ENCODE measurements at places on chromosomes 2 and 18.

GRCh38 chr18:76981396-76981968 is 151.1 kb downstream of the MBP start:
- DNase-seq, result no peak

DNA sequence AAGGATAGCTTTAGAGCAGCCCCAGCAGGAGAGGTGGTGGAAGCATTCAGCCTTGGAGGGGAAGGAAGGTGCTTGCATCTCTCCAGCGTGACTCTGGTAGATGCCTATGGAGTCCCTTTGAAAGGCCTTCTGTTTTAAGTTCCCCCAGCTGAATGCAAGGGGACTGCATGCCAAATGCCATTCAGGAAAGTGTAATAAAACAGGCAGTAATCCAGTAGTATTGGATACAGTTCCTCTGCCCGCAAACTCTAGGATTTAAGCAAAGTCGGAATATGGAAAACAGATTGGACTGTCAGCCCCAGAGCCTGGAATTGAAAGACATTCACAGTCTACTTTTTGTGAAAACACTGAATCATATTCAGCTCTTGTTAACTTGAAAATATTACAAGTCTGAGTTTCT is 125.2 kb upstream of the GAREM1 start:
- DNase-seq, result no peak

- DNase-seq, result peak; percentile 20
Measured at GRCh38 chr18:23810396-23810795, 121.1 kb downstream of the LAMA3 start.

GRCh38 chr2:145350011-145350410 is 830.1 kb upstream of the ZEB2 start:
- DNase-seq, result no peak

GRCh38 chr2:2244508-2244907 is 86.6 kb downstream of the MYT1L start:
- no peak for DNase-seq

GRCh38 chr18:75253784-75254183 is 43.2 kb downstream of the TSHZ1 start:
- no peak for DNase-seq

- DNase-seq, result no peak
Measured at GRCh38 chr18:40088130-40088529, 1866.9 kb upstream of the PIK3C3 start.

DNA sequence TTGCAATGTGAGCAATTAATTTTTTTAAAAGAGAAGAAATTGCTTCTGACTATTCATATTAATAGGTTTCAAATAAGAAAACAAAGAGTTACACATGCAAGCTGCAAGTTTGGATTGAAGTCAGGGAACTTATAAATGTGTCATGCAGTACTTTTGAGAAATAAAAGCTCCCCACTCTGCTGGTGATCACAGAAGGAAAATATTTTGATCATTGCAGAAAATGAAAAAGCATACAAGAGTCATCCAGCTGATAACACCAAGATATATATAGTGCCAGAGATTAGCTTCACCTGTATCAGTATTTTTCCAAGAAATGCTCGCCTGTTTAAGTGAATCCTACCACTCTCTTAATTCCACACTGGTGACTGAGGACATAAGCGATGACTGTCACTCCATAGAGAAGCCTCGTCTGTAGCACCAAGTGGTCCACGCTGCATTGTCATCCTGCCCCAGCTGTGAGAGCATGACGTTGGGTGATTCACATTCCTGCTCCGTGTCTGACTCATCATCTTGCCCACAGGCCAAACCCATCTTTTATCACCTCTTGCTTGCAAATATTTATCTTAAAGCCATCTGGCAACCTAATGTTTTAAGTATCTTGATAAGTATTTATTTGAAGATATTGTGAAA is 178.0 kb downstream of the ASXL3 start:
- DNase-seq, result no peak

DNA sequence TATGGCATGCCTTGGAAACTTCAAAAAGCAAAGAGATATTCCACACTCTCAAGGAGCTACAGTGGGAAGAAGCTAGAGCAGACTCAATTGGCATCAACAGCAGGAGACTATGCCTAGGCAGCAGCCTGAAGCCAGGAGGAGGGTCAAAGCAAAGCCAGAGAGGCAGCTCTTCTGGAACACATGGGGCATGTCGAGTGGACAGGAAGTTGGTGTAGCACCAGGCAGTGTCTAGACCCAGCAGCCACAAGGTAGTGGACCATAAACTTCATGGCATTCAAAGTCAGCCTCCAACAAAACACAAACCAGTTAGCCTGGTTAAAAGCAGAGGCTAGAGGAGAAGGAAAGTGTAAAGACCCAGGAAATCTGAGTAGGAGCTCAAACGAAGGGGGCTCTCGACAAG is 311.2 kb upstream of the PKDCC start:
- DNase-seq, result no peak

DNA sequence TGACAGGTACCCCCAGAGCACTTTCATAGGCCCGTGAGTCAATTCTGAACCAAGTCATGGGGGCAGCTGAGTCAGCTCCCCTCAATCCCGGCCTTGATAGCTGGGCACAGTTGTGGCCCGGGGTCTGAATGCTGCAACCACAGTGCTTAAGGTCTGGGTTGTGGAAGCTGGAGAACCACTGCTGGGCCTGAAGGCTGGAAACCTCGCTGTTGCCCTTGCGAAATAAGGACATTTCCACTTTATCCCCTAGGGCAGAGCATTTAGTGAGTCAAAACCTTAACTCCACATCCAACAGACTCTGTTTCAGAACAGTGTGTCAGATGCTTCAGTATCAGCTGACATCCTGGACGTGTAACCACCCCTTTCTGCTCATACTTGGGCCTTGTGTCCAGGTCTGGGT is 58.6 kb downstream of the SP110 start:
- no peak for DNase-seq

DNA sequence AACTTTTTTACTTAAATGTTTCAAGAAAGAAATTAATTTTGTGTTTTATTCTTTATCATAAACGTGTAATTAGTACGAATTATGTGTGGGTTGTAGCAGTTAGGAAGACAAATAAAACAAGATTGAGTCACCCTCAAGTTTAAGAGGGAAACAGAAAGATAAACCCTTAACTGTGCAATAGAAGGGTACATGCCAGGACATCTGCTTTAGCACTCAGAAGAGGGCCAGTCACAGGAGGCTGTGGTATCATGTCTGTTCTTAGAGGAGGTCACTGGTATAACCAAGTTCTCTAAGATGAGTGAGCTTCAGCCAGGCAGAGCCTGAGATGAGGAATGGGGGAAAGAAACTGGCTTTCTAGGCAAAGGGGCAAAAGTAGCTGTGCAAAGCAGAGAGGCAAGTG is 42.4 kb upstream of the GRHL1 start:
- DNase-seq, result no peak

- DNase-seq, result peak; percentile 76
Measured at GRCh38 chr18:47748847-47749599, 181.4 kb downstream of the SMAD2 start.

GRCh38 chr18:22169011-22169888 is at the start of gene GATA6:
Gene GATA6 (plus strand): TSS chr18:22169589. CDS start chr18:22171145, 1,556 bp downstream.
- DNase-seq, result no peak

DNA sequence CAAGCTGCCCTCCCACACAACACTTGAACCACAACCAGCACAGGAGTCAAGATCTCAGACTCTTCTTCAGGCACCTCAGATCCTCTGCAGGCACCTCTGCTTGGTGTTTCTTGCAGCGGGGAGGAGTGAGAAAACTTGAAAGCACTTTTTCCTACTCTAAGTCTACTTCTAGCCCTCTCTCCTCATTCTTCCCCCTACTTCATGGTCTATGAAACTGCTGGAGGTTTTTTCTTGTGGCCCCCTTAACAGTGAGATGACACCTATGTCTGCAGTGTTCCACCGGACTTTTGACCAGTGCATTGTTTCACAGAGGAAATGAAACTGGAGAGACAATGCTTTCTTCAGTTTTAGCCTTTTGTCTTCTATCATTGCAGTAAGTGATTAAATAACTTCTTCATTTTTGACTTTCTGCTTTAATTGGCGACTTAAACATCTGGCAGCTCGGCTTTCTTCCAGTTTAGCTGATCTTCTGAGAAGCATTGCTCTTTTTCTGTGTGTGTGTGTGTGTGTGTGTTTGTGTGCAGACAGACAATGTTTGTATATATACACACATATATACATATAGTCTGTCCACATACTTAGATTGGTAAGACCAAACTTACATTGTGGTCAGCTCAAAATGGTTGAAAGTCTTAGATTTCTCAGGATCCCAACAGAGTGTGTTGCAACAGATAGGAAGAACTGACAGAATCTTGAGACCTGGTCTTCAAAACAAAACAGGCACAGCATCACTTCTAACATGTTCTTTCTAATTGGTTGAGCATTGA is 1474.0 kb upstream of the TMEFF2 start:
- no peak for DNase-seq

GRCh38 chr2:45000921-45001868 is 8.1 kb downstream of the SIX2 start:
- no peak for DNase-seq

- no peak for DNase-seq
Measured at GRCh38 chr2:218074031-218074430, 5.0 kb downstream of the RUFY4 start.

- DNase-seq, result no peak
Measured at GRCh38 chr2:143732871-143733270, 603.7 kb downstream of the ARHGAP15 start.

GRCh38 chr18:63234841-63235240 is 84.7 kb downstream of the BCL2 start:
- no peak for DNase-seq

- no peak for DNase-seq
Measured at GRCh38 chr2:192265751-192266150, 71.0 kb upstream of the TMEFF2 start.

GRCh38 chr2:66440708-66441497 is 6.0 kb downstream of the MEIS1 start:
- DNase-seq, result no peak

DNA sequence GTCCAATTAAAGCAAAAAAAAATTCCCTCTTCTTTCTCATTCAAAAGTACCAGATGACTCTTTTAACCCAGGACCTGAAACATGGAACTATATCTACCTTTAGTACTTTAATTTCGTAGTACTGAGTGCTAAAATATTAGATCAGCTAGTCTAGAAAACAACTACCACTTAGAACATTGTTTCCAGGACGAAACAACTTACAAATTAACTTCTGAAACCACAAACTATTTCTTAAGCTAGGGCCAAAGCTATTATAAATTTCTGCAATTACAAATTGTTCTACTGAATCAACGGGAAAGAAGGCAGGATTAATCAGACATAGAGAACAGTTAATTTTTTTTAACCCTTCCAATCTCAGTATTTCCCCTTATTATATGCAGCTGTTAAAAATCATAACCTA is 39.9 kb downstream of the DARS1 start:
- DNase-seq, result no peak

- DNase-seq, result no peak
Measured at GRCh38 chr2:194616334-194616733, 1040.7 kb upstream of the SLC39A10 start.

GRCh38 chr2:149611100-149611820 is 23.7 kb upstream of the MMADHC start:
- no peak for DNase-seq

DNA sequence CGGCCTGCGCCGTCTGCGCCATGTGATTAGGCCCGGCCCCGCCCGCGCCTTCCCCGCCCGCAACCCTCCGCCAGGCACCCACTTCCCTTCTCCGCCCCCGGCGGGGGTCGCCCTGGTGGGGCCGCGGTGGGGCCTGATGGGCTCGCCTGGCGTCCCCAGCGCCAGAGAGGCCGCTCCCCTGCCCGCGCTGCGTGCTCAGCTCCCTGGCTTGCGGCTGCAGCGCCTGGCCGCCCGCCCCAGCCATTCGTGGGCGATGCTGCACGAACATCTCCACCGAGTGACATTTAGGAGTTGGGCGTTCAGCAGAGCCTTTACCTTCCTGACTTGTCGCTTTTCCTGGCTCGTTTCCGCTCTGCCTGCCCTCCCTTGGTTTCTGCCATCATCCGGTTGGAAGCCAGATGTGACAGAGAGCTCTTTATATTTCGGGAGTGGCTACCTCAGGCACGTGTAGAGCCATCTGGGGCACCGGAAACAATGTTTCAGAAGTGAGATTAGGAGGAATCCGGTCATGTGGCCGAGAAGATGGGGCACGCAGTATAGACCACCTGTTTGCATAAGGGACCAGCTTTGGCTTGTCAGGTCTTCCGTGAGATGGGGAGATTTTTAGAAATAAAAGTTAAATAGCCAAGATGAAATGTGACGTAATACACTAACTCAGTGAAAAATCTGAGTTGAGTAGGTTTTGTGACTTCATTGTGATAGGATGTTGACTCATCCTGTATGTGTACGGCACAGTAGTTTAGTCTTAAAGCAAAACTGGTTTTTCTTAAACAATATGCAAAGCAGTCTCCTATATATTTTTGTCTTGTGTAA is 1.2 kb downstream of the GLS start:
- peak; percentile 66 for DNase-seq

- DNase-seq, result no peak
Measured at GRCh38 chr18:40630496-40630895, 1324.5 kb upstream of the PIK3C3 start.

GRCh38 chr2:207869784-207870778 is 100.4 kb upstream of the FZD5 start:
- no peak for DNase-seq

- no peak for DNase-seq
Measured at GRCh38 chr2:140873915-140874531, 1256.8 kb downstream of the LRP1B start.

GRCh38 chr18:22267225-22267624 is 97.8 kb downstream of the GATA6 start:
- no peak for DNase-seq

GRCh38 chr2:132790207-132790785 is 120.3 kb upstream of the LYPD1 start:
- no peak for DNase-seq

DNA sequence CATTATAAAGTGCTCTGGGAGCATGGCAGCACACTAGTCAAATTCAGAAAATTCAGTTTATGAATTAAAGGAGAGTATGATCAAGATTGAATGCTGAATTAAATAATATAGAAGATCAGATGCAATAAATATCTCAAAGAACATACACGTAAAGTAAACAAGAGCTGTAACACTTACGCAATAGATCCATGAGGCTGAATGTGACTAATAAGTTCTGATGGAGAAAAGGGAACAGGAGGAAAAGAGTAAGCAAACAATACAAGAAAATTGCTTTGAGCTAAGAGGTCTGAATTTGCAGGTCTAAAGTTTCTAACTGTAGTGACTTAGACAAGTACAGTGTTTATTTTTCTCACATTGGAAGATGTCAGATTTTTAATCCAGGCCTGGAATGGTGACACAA is 646.7 kb upstream of the ZNF804A start:
- DNase-seq, result no peak

DNA sequence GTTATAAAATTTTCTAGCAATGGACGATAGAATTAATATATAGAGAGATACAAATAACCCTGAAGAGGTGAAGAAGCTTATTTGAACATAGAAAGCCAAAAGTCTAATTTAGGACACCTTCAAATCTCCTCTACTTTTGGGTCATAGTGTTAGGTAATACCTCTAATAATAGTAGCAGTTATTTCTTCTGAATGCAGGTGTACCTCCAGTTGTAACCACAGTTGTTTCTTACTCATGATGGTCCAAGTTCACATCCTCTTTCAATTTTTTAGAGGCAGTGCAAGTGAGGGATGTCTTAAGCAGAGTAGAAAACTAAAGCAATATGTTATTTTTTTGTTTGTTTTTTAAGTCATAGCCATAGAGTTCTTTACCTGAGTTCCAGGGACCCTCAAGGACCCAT is 429.5 kb downstream of the CCDC85A start:
- no peak for DNase-seq
